PC-9 (cell line): ENCODE measurements at places on chromosomes 1 and 21. TPM values are rescaled to one million over a fixed set of nuclear protein-coding genes. Genes with fewer than 3 reads are reported as not detected.

TCHH gene
- total RNA-seq: 0.04 TPM in 1 of 2 replicates, not detected in the other

B3GALT2 gene
- total RNA-seq: not detected in 2 replicates

PLA2G2C gene
- total RNA-seq: 0.48 and 0.55 TPM in 2 replicates

HOOK1 gene
- 23.7 and 27.9 TPM in 2 replicates for total RNA-seq

- DNase-seq: peak; percentile 37
- H3K27ac ChIP-seq: peak overlapping the region; percentile 79
- peak overlapping the region; percentile 21; the same call in 1 of the 2 replicates for H3K4me3 ChIP-seq
- H3K36me3 ChIP-seq: no peaks in the 10 kb centered on the region
- no peaks in the 10 kb centered on the region for H3K27me3 ChIP-seq
Measured at GRCh38 chr1:198449727-198450433, 90.6 kb downstream of the ATP6V1G3 start.

GRCh38 chr1:204880906-204881305 lies 10.2 kb downstream of the NFASC start:
- no peak overlapping the region for H3K27ac ChIP-seq
- H3K4me3 ChIP-seq: no peak overlapping the region
- no peaks in the 10 kb centered on the region for H3K36me3 ChIP-seq

- no peaks in the 10 kb centered on the region for H3K27me3 ChIP-seq
- no peak overlapping the region for H3K27ac ChIP-seq
- H3K4me3 ChIP-seq: no peak overlapping the region
- H3K36me3 ChIP-seq: no peaks in the 10 kb centered on the region
- H3K4me1 ChIP-seq: no peaks in the 10 kb centered on the region
Measured at GRCh38 chr1:24987875-24988557, 57.9 kb upstream of the RUNX3 start.

DNA sequence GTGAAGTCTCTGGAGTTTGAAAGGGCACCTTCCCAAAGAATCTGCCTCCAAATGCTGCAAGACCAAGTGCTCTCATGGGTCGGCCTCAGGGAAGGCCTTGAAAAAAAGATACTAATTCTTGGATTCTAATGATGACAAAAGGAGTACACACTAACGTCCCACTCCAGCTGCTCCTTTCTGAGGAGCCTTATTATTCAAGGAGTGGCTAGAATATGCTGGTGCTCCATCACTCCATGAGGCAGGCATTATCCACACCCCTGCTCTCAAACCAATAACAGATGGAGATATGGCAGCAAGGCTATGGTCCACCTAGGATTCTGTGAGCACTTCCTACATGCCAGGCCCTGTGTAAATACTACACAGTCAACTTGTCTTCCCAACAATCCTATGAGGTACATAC lies 54.4 kb downstream of the FAM78B start:
- H3K4me1 ChIP-seq: no peaks in the 10 kb centered on the region
- H3K36me3 ChIP-seq: no peaks in the 10 kb centered on the region
- H3K27me3 ChIP-seq: peaks cover 6% of the 10 kb centered on the region; the same call in 1 of the 2 replicates
- DNase-seq: no peak
- no peak overlapping the region for H3K4me3 ChIP-seq

GRCh38 chr1:18938008-18938706 lies 18.3 kb downstream of the IFFO2 start:
- peaks cover 4% of the 10 kb centered on the region for H3K4me1 ChIP-seq
- no peak for DNase-seq
- no peak overlapping the region for H3K4me3 ChIP-seq
- H3K36me3 ChIP-seq: no peaks in the 10 kb centered on the region
- no peak overlapping the region for H3K27ac ChIP-seq

GRCh38 chr1:9129266-9130041 lies 552 bp upstream of the GPR157 start:
- peaks cover 33% of the 10 kb centered on the region for H3K4me1 ChIP-seq
- no peaks in the 10 kb centered on the region for H3K36me3 ChIP-seq
- peak overlapping the region; percentile 44; the same call in 1 of the 2 replicates for H3K27ac ChIP-seq
- peak; percentile 89 for DNase-seq

GRCh38 chr1:79295967-79296366 lies 289.4 kb upstream of the ADGRL4 start:
- DNase-seq: no peak
- no peak overlapping the region for H3K27ac ChIP-seq
- H3K4me3 ChIP-seq: no peak overlapping the region
- no peaks in the 10 kb centered on the region for H3K4me1 ChIP-seq

- no peak overlapping the region for H3K27ac ChIP-seq
- no peak overlapping the region for H3K4me3 ChIP-seq
- no peak for DNase-seq
Measured at GRCh38 chr1:247453245-247453644, 4.7 kb downstream of the OR2B11 start.

GRCh38 chr1:171139890-171140289 lies 45.2 kb upstream of the FMO2 start:
- H3K4me3 ChIP-seq: no peak overlapping the region
- no peaks in the 10 kb centered on the region for H3K4me1 ChIP-seq
- H3K27me3 ChIP-seq: no peaks in the 10 kb centered on the region
- H3K27ac ChIP-seq: no peak overlapping the region
- DNase-seq: no peak
- no peaks in the 10 kb centered on the region for H3K36me3 ChIP-seq

- DNase-seq: no peak
- no peak overlapping the region for H3K4me3 ChIP-seq
- H3K4me1 ChIP-seq: peaks cover 20% of the 10 kb centered on the region
- H3K36me3 ChIP-seq: no peaks in the 10 kb centered on the region
- no peaks in the 10 kb centered on the region for H3K27me3 ChIP-seq
- H3K27ac ChIP-seq: no peak overlapping the region
Measured at GRCh38 chr1:115091572-115091971, 2.3 kb upstream of the TSPAN2 start.

DNA sequence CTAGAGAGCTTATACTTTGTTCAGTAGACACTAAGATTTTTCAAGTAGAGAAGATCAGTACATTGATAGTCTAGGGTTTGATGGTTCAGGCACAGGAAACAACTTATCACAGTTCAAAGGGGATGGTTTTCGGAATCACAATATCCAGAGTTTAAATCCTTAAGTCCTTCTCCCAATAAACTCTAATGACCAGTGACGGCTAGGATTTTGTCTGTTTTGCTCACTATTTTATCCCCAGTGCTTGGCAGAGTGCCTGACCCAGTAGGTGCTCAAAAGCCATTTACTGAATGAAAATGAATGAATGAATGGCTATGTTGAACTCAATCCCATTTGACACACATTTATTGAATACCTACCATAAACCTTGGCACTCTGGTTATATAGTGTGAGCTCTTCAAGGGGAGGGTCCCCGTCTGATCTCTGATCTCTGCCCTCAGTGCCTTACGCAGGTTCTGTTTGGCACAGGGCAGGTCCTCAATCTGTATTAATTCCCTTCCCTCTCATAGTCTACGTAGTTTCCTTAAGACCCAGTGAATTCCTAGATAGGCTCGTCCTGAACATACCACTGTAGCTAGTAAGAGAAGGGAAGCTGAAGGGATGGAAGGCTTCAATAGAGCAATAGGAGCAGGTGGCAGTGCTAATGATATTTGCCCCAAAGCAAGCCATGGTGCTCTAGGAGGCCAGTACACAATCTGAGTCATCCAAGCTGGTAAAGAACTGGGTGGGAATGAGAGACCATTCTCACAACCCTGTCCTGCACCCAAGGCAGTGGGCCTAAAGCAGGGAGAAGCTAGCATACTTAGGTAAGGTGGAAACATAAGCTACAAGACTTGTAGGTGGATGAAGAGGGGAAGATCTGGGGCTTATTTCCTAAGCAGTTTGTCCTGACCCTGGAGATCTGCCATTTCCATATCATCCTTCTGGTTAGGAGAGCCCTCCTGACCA lies 53.4 kb downstream of the DMAP1 start:
- no peak for DNase-seq
- no peaks in the 10 kb centered on the region for H3K27me3 ChIP-seq
- no peak overlapping the region for H3K27ac ChIP-seq
- no peak overlapping the region for H3K4me3 ChIP-seq

DNA sequence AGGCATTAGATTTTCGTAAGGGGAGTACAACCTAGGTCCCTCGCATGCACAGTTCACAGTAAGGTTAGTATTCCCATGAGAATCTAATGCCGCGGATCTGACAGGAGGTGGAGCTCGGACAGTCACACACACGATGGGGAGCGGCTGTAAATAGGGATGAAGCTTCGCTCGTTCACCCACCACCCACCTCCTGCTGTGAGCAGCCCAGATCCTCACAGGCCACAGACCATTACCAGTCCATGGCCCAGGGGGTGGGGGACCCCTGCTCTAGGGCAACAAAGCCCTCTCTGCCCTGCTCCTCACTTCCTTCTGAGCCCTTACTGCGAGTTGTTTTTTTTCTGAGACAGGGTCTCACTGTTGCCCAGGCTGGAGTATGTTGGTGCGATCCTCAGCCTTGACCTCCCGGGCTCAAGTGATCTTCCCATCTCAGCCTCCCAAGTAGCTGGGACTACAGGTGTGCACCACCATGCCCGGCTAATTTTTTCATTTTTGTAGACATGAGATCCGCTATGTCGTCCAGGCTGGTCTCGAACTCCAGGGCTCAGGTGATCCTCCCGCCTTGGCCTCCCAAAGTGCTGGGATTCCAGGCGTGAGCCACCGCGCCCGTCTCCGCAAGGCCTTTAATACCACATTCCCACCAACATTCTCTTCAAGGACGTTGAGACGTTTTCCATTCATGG lies 21.3 kb downstream of the TRPM2 start:
- DNase-seq: no peak
- no peaks in the 10 kb centered on the region for H3K36me3 ChIP-seq
- no peak overlapping the region for H3K27ac ChIP-seq
- H3K4me1 ChIP-seq: no peaks in the 10 kb centered on the region
- H3K27me3 ChIP-seq: peaks cover 87% of the 10 kb centered on the region

DNA sequence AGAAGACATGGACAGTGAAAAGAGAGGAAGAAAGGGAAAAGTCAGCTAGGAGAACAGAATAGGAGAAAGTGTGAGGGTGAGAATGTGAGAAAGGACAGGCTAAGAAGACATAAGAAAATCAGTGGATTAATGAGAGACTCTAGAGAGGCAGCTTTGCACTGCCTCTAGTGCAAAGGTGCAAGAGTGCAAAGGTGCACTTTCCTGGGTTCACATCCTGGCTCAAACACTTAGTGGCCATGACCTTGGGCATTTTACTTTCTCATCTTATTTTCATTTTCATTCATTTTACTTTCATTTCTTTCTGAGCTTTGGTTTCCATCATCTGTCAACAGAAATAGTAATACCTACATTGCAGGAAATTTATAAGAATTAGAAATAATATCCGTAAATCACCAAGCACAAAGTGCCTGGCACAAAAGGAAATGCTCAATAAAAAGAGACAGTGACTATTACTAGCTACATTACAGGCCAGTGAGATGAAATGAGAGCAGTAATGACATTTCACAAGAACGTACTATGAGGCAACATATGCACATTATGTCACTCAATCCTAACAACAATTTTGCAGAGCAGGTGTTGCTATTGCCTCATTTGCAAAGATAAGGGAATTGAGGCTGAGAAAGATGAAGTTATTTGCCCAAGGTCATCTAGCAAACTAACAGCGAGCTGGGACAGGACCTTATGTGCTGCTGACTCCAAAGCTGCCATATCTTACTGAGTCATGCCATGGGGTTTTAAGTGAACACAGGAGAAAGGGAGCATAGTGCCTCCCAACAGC lies 107.0 kb upstream of the TLR5 start:
- DNase-seq: no peak
- H3K4me1 ChIP-seq: peaks cover 14% of the 10 kb centered on the region
- no peak overlapping the region for H3K4me3 ChIP-seq
- no peaks in the 10 kb centered on the region for H3K27me3 ChIP-seq
- no peaks in the 10 kb centered on the region for H3K36me3 ChIP-seq

- no peaks in the 10 kb centered on the region for H3K36me3 ChIP-seq
- H3K4me1 ChIP-seq: no peaks in the 10 kb centered on the region
Measured at GRCh38 chr1:89698624-89699023, 65.7 kb downstream of the LRRC8C start.

DNA sequence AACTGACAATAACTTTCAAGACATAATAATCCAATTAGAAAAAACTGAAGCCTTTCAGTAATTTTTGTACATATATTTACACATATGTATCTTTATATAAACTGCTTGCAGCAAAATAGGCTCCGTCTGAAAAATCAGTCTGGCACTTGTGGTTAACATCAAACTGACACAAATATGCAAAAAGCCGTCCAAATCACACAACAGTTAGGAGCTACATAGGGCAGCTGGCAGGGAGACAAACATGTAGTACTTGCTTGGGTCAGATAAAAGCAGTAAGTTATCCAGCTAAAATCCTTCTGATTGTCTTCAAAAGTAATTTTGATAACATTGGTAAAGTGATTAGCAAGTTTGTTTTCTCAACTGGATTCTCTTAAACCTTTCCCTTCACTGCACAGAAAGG lies 14.7 kb upstream of the GUCA2A start:
- H3K27ac ChIP-seq: no peak overlapping the region
- no peak overlapping the region for H3K4me3 ChIP-seq
- peaks cover 7% of the 10 kb centered on the region for H3K4me1 ChIP-seq
- no peaks in the 10 kb centered on the region for H3K27me3 ChIP-seq
- peaks cover 4% of the 10 kb centered on the region for H3K36me3 ChIP-seq

GRCh38 chr1:245566952-245567351 lies 412.2 kb downstream of the KIF26B start:
- H3K4me3 ChIP-seq: no peak overlapping the region
- no peaks in the 10 kb centered on the region for H3K4me1 ChIP-seq
- no peak overlapping the region for H3K27ac ChIP-seq
- DNase-seq: no peak
- H3K36me3 ChIP-seq: no peaks in the 10 kb centered on the region

DNA sequence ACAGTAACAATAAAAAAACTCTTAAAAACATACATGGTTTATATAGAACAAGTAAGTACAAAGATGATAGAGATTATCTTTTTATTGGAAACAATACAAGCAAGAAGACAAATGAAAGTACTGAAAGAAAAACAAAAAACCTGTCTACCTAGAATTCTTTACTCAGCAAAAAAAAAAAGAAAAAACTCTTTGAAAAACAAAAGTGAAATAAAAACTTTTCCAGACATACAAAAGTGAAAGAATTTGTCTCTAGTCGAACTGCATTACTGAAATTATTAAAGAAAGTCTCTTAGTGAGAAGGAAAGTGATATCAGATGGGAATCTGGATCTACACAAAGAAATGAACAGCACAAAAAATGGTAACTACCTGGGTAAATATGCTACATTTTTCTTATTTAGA lies 2.7 kb upstream of the HMCN1 start:
- H3K36me3 ChIP-seq: no peaks in the 10 kb centered on the region
- no peak overlapping the region for H3K27ac ChIP-seq
- no peak for DNase-seq
- no peak overlapping the region for H3K4me3 ChIP-seq

- peaks cover 26% of the 10 kb centered on the region for H3K36me3 ChIP-seq
- H3K4me3 ChIP-seq: no peak overlapping the region
- H3K4me1 ChIP-seq: no peaks in the 10 kb centered on the region
- no peak overlapping the region for H3K27ac ChIP-seq
- no peaks in the 10 kb centered on the region for H3K27me3 ChIP-seq
- DNase-seq: no peak
Measured at GRCh38 chr1:53210954-53211353, 9.5 kb downstream of the CZIB start.

GRCh38 chr1:44604157-44604955 lies 69.9 kb downstream of the TMEM53 start:
- H3K36me3 ChIP-seq: no peaks in the 10 kb centered on the region
- H3K27me3 ChIP-seq: peaks cover 19% of the 10 kb centered on the region; the same call in 1 of the 2 replicates
- no peak for DNase-seq
